EL (cell line): ENCODE measurements at places on chromosomes 5 and 9.

GRCh38 chr5:132787076-132787475, 10.0 kb upstream of the SEPTIN8 start:
- peak; percentile 62 for DNase-seq

GRCh38 chr9:16191191-16191590, 638.3 kb downstream of the CCDC171 start:
- DNase-seq: no peak

DNA sequence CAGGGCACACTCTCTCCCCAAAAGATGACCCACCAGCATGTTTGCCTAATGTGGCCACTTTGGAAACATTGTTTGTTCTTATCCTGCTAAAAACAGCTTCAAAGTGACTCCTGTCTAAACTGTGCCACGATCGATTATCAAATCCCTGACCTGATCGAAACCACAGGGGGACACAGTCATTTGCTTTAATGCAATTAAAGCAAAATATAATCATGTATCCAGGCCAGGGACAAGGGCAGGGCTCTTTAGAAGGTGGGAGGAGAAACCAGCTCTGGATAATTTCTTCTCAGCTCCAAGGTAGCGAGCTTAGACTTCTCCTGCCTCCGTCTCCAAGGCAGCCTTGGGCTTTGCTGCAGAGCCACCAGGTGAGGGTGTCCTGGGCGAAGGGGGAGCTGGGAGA, 95.0 kb upstream of the HAND1 start:
- DNase-seq: no peak

GRCh38 chr5:83440826-83441225, 30.7 kb upstream of the VCAN start:
- no peak for DNase-seq

DNA sequence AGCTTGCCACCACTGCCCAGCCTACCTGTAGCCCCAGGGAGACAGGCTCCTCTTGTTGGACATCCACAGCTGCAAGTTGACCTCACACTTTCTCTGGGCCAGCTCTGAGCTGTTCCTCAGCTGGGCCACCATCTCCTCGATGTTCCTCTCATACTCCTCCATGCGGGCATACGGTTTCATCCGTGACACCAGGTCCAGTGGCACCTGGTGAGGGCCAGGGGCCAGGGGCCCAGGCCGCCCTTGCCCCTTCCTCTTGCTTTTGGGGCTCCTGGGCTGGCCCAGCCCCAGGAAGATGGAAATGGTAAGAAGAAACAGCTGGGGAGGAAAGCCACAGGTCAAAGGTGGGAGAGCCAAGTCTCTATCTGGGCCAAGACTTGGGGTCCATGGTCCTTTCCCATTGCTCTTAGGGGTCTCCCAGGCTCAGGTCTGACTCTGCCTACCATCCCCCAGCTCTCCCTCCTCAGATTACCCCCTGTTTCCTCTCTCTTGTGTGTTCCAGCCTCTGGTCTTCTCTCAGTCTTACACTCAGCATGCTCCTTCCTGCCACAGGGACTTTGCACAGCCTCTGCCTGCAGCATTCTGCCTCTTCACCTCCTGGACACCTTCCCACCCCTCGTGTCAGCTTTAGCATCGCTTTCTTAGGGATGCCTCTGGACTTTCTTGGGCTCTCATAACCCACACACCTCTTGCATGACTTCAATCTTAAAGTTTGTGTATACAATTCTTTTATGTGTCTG, 2.2 kb downstream of the IL17B start:
- no peak for DNase-seq

DNA sequence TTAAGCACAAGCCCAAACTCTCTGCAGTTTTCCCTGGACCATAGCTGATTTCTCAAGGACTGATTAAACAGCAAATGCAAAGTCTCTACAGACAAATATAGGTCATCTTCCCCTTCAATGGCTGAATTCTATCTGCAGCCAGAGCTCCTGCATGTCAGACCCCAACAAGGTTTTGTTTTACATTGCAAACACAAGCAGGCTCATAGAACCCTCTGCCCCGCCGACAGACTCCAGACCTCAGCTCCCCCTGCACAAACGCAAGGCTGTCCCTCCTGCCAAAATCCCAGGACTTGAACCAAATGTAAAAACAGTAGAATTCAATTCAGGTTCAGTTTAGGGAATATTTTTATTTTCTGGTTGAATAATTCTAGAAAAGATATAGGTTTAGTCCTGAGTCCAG, 526.7 kb upstream of the TRPC7 start:
- DNase-seq: no peak

GRCh38 chr9:87890837-87891236, 8.2 kb downstream of the SPATA31E1 start:
- no peak for DNase-seq

DNA sequence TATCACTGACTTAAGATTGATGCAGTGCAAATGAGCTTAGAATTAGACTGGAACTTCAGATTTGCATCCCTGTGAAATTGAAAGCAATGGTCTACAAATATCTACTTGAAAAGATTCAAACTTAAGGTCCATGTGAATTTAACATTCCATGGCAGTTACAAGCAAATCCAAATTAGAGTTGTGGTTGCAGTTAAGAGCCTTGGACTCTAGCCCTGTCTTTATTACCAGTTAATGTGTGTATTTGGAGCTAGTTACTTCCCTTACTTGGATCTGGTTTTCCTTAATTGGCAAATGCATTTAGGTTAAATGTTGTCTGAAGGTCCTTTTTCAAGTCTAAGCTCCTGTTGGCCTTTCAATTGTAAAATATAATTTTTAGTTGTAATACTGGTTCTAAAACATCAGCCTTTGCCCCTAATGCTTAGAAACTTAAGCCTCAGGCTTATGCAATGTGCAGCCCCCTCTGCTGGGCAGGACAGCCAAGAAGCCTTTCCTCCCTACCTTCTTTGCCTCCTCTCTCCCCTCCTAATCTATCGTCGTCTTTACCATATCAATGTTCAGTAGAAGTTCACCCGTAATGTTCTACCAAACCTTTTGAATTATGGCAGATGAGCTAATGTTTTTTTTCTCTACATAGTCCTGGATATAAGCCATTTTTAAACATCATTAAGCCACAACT, 59.5 kb downstream of the ERMP1 start:
- no peak for DNase-seq

DNA sequence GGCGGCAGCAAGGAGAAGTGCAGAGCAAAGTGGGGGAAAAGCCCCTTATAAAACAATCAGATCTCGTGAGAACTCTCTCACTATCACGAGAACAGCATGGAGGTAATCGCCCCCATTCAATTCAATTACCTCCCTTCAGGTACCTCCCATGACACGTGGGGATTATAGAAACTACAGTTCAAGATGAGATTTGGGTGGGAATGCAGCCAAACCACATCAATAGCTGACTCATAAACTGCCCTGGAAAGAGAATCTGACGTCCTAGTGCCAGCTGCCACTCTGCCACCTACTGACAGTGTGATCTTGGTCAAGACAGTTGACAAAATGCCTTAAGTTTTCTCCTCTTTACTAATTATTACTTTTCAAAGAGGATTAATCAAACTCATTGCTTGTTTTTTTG, 128.3 kb downstream of the GPBP1 start:
- DNase-seq: peak; percentile 49

- DNase-seq: peak; percentile 95
Observed at GRCh38 chr9:738209-738915, 103.1 kb upstream of the DMRT1 start.

GRCh38 chr9:7676609-7677156, 122.9 kb downstream of the DMAC1 start:
- no peak for DNase-seq

GRCh38 chr5:140977003-140977402, 10.7 kb downstream of the PCDHAC2 start:
- DNase-seq: no peak

GRCh38 chr5:86786955-86787354, 169.2 kb downstream of the COX7C start:
- DNase-seq: no peak

GRCh38 chr5:142866563-142867275, 96.5 kb downstream of the ARHGAP26 start:
- DNase-seq: peak; percentile 70

- DNase-seq: no peak
Observed at GRCh38 chr5:36619012-36619635, 12.7 kb downstream of the SLC1A3 start.

GRCh38 chr5:76690037-76690679, 25.8 kb upstream of the F2R start:
- DNase-seq: peak; percentile 33

DNA sequence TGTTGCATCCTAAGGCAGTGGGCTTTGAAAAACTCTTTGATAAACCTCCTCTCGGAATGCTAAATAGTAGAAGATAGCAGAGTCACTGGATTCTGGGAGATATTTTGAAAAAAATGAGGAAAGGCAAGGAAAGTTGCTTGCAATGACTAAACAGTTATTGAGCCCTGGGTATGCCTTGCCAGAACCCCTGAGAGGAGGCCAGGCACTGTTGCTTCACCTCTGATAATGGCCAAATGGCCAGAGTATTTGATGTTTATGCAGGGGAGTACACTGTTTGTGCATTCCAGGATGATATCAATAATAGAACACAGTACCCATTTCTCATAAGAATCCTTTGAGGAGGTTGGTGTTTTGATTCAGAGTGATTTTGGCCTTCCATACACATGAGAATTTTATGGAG, 935.1 kb upstream of the WWC1 start:
- no peak for DNase-seq

DNA sequence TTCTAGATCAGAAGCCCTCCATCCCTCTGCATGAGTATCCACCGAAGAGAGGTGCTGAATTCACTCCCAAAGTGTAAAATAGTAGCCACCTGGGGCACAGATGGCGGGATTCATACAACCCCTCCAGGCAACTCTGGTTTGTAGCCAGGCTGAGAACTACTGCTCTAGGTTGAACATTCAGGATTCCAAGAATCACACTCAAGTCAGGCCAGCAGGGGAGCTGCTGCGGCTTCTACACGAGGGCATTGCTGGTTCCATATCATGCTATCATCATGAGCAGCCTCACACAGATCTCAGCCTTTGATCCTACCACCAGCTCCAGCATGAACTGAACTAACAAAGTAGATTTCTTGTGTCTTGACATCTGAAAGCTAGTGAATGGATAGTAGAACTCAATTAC, 367.9 kb downstream of the DIRAS2 start:
- no peak for DNase-seq
